ENCODE measurements at places on chromosomes 1 and 21. TPM values are rescaled to one million over a fixed set of nuclear protein-coding genes. Genes with fewer than 3 reads are reported as not detected.
A peak's percentile ranks its signal among the peaks of the same experiment; 100 is the strongest.

Gene ITGB3BP
- polyA plus RNA-seq: 13.6 TPM

GRCh38 chr1:213375002-213375401, 324.0 kb downstream of the RPS6KC1 start:
- no peak for DNase-seq

Gene MTARC2
- 13.6 TPM for polyA plus RNA-seq

Gene SH2D1B
- polyA plus RNA-seq: not detected

Gene SYDE2
- polyA plus RNA-seq: 1.8 TPM

DNA sequence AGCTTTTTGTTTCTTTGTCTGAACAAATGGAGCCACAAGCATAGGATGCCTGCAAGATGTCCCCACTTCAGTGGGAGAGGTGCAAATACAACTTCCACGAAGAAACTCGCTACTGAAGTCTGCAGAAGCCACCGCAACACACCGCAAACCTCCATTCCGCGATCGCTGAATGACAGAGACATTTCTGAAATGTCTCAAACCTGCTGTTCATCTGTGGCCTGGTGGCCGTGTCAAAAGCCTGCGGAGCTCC, 1.0 kb downstream of the TP53BP2 start:
- no peak for DNase-seq

DNA sequence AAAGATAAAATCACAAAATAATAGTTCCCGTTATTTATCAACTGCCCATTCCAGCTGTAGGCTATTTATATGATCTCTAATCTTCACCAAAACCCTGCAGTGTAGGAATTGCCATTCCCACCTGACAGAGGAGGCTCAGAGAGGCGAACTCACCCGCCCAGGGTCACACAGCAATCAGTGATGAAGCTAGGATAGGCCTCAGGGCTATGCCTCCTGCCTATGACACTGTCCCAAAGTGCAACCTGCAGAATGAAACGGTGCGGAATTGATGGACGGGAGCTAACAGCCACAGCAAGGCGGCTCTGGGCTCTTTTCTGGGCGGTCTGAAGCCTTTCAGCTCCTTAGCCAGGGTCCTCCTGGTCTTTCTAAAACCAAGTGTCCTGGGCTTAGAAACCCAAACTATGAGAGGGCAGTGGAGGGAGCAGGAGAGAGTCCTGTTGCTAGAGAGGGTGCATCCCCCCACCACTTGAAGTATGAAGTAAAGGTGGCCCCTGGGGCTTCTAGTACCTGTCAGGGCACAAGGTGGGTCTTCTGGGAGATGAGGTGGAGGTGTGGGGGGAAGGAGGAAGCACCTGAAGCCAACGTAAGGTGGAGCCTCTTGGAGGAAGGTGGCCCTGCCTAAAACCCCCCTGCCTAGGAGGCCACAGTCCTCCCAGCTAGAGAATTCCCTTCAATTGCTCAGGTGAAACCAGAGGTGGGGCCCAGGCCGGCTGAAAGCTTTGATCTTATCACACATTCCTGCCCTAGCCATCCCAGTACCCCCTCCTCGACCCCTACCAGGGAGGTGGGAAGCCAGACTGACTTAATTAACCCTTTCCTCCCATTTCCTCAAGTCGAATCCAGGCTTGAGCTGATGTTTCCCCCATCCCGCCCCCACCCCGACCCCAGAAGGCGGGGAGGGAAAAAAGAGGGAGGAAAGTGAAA, 14.8 kb downstream of the HSPG2 start:
- DNase-seq: peak; percentile 86

DNA sequence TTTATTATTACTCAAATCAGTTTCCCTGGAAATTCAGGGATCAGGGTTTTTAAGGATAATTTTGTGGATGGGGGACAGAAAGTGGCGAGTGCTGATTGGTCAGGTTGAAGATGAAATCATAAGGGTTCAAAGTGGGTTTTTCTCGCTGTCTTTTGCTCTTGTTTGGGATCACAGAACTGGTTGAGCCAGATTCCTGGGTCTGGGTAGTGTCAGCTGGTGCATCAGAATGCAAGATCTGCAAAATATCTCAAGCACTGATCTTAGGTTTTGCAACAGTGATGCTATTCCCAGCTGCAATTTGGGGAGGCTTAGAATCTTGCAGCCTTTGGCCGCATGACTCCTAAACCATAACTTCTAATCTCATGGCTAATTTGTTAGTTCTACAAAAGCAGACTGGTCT, 9.3 kb downstream of the CHI3L2 start:
- no peak for DNase-seq

- DNase-seq: no peak
Observed at GRCh38 chr1:173258479-173259264, 51.5 kb upstream of the TNFSF4 start.

Gene KCNA2
- not detected for polyA plus RNA-seq

Gene COQ8A
- polyA plus RNA-seq: 60.4 TPM

Gene BRDT
- not detected for polyA plus RNA-seq

Gene CD53
- polyA plus RNA-seq: not detected

DNA sequence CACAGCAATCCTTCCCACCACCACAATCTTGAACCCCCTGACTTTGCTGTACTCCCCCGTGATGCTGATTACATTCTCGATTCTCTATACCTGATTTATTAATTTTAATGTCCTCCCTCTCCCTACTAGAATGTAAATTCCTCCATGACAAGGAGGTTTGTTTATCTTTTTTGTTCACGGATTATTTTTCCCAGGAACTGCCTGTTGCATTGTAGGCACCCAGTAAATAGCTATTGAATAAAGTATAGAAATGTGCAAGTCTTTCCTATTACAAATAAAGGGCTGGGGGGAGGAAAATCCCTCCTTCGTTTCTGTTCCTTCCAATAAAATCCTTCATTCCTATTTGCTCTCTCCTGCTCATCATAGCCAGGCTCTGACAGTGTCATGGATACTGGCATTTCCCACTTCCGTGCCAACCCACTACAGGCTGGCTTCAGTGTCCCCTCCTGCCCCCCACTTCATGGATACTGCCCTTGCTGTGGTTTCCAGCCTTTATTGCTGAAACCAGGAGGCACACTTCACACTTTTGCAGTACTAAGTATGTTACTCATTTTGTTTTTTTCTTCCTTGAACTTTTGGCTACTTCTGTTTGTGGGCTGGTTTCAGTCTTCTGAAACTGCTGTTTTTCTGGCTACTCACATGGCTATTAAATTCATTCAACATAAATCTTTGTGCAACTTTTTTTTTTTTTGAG, 7.5 kb downstream of the KIF1B start:
- DNase-seq: no peak

Gene PIP5K1A
- 65.1 TPM for polyA plus RNA-seq

GRCh38 chr1:220699044-220699443, 8.9 kb downstream of the C1orf115 start:
- DNase-seq: no peak

DNA sequence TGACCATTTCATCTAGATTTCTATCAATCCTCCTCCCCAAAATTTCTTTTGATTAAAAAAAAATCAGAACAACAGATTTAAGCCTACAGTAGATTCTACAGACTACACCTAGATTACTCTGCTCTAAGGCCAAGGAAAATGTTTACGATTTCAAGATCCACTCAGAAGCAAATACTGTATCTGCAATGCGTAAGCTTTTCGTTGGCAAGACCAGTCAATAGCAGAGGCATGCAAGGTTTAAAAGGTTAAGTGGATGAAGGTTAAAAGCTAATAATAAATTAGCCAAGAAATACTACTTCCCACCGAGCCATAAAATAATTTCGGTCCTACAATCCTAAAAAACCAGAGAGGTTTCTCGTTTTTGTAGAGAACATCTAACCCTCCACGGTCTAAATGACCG, 1.3 kb downstream of the CLSTN1 start:
- DNase-seq: no peak

Gene KIRREL1
- polyA plus RNA-seq: 0.03 TPM

DNA sequence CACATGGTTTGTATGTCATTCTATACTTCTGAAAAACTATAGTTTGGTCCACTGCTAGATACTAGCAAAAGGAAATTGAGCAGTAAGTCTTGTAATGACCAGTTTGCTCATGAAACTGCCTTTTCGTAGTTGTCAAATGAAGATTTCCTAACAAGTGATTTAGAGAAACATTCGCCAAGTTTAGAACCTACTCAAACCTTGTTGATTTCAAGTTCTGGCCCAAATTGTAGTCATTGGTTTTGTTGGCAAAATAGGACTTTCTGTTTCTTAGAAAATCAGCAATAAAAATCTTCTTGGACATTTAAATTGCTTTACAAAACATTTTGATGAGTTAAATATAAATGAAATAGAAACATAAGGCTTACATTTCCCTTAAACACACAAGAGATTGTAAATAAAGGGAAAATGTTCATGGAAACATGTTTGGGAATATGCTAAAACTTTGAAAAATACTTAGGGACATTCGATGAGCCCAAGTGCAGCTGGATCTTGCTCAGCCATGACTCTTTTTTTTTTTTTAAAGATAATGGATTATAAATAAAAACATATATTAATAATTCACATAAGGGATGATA, 178.5 kb upstream of the LYPLAL1 start:
- DNase-seq: no peak

DNA sequence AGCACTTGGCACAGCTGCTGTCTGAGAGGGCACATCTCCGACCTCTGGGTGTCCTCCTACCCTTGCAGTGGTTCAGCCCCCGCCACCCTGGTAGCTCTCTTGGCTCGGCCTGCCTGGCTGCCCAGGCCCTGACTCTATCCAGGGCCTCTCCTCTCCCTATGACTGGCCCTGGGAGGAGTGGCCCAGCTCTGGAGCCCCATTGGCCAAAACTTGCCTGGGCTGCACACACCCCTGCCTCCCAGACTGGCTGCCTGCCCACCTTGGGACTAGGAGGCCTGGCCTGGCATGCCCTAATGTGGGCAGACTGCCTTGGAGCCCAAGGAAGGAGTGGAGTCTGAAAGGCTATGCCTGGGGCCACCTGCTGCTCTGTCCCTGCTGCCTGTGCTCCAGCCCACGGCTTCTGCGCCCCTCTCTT, 33.6 kb downstream of the ACOT11 start:
- DNase-seq: peak; percentile 47

DNA sequence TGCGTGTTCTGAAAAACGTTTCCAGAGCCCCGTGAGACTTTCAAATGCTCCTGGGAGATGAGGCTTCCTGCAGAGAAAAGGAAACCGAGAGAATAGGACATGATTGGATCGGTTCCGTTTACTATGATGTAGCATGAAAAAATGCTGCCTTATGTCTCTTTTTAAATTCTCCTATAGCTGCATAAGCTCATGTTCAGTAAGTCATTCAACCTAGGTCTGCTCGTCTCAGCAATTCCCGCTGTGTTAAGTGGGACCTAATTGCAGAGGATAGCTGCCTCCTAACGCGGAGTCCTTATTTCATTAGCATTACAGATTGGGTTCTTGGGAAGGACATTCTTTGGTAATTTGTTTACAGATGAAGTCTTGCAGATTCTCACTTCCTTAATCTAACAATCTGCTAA, 165.3 kb downstream of the GALNT2 start:
- no peak for DNase-seq

DNA sequence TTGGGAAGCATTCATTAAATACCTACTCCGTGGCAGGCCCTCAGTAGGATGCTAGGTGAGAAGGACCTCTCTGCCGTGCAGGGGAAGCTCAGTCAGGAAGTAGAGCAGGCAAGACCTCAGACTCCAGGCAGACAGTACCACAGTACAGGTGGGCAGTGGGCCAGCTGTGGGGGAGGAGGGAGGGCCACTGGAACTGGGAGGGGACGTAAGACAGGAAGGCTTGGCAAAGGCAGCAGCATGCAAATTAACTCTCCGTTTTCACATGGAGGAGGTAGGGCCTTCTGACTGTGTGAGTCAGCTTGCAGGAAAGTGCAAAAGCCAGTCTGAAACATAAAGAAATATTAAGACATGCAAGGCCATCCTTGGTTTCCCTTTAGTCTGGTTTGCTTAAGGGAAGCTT, 157.7 kb downstream of the TRIM33 start:
- peak; percentile 10 for DNase-seq

Gene GGPS1
- 25.8 TPM for polyA plus RNA-seq

GRCh38 chr21:15373941-15374340, 309.1 kb upstream of the NRIP1 start:
- DNase-seq: no peak

DNA sequence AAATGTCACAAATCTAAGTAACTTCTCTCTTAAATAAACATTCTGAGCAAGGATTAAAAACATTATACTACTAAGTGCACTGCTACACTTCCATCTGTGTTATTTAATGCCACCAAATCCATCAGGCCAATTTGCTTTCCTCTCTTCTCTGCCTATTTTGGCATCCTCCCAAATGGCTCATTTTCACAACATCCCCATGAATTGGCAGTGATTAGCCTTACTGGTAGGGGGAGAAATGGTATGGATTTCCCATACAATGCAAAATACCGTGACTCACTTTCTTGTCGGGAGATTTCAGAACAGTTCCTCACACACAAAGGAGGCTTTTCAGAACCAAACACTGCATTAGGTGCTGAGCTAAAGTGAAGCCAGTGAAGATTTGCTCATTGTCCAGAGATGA, 195.7 kb downstream of the MIS18A start:
- DNase-seq: no peak

Gene APOBEC4
- not detected for polyA plus RNA-seq

- DNase-seq: no peak
Observed at GRCh38 chr1:27832762-27833161, 2.2 kb downstream of the PPP1R8 start.

DNA sequence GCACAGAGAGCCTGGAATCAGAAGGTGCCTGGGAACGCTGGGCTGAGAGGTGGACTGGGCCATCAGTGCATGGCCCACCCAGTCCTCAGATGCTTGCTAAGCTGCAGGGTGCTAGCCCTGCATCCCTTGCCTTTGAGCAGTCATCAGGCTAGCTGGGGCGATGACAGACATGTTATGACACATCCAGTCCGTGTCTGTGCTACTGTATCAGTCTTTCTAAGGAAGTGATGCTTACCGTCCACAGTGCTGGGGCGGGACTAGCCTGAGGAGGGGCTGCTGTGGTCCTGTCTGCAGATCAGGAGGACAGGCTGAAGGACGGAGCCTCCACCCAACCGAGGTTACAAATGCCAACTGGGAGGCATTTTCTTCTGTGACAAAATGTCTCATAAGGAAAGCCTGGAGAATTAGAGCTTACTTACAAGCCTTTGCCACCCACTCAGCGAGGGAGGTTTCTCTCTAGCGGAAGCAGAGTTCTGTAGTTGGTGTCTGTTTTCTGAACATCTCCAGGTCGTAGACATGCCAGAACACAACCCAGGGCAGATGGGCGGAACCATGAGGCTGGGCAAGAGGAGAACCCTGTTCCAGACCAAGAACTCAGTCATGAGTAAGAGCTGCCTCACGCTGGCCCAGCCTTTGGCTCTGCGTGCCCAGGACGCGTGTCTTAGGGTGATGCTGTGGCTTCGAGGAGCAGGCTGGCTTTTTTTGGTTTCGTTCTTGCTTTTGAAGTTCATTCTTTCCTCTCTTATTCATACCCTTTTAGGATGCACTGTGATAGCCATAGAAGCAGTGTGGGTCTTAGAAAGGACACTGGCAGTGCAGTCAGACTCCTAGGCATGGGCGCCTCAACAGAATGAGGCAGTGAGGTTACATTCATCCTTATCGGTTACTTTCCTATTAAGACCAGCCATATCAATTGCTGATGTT, 14.3 kb downstream of the SLFNL1 start:
- no peak for DNase-seq

Gene APCS
- polyA plus RNA-seq: not detected

GRCh38 chr21:30194701-30195299, 21.1 kb downstream of the CLDN8 start:
- DNase-seq: peak; percentile 10

Gene C8A
- polyA plus RNA-seq: 13.9 TPM
